ENCODE measurements at places on chromosomes 7 and 10.

DNA sequence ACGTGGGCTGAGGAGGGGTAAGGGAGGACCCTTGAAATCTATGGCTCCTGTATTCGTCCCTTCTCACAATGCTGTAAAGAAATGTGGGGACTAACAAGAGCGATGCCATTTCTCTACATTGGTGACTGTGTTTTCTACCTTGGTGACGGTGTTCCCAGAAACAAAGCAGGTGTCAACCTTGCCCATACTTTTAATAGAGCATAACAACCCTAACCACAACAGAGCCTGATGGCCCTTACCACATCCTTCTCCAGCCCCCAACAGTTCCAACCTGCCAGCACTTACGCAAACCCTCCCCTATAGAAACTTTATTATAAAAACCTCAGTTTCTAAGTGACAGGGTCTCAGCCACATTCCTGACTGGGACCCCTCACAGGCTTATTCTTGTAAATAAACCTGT, 28.2 kb upstream of the ADCYAP1R1 start:
- no peak for DNase-seq

GRCh38 chr7:24869572-24869971, 110.4 kb downstream of the OSBPL3 start:
- no peak for DNase-seq

GRCh38 chr7:43756368-43757072, 2.0 kb upstream of the BLVRA start:
- DNase-seq = no peak

GRCh38 chr10:61197057-61197456, 253.1 kb upstream of the RHOBTB1 start:
- no peak for DNase-seq

GRCh38 chr10:67302701-67303100, 376.9 kb downstream of the LRRTM3 start:
- DNase-seq = no peak

DNA sequence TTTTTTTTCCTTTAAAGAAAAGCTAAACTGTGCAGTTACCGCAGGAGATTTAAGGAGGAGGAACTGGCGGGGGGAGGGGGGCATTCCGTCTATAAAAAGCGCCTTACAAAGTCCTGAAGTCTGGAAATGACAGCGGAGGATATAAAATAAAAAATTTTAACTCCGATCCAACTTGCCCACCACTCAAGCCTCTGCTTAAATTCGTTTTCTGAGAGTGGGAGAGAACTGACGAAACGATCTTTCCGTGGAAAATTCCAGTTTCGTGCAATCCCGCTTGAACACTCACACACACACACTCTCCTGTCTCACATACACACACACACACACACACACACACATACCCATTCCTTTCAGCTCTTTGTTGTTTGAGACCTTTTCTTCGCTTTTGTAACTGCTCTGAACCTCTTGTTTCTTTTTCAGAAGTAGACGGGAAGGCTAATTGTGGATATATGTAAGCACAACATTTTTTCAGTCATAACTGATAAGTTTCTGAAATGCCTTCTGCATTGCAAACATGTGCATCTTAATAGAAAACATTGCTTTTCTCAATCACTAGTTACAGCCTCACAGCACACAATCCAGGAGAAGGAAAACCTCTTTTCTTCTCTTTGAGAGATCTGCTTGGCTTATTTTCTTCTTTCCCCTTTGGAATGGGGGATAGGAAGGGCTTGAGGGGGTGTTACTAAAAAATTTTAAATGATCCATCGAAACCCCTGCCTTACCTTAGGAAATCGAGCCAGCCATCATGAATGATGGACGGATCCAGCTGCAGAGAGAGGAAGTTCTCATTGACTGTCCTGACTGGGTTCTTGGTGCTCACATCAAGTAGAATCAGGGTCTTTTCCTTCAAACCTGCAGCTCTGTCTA, 628 bp downstream of the HPSE2 start:
- no peak for DNase-seq

DNA sequence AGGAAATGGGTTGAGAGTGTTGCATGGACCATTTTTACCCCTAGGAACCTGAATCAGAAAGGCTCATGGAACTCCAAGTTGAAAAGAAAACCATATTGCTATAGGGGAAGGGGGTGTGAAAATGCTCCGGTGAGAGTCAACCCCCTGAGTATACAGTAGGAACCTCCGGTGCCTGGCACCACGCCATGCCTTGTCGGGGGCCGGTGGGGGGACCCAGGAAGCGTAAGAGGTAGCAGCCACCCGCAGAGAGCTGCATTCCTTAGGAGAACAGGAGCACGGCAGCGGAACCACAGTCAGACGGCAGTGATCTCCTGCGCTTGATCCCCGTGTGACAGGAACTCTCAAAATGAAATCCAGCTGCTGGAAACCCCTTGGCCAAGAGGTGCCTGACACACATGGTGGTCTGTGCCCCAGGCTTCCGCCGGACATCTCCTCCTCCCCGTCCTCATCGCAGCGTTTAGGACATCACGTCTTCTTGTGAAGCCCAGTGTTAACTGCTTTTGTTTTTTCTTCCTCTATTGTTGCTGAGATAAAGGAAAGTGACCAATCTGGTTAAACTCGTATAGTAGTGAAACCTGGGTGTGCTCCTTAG, 186.8 kb downstream of the CELF2 start:
- no peak for DNase-seq

GRCh38 chr7:121286742-121287734, 41.8 kb upstream of the WNT16 start:
- peak; percentile 15 for DNase-seq

DNA sequence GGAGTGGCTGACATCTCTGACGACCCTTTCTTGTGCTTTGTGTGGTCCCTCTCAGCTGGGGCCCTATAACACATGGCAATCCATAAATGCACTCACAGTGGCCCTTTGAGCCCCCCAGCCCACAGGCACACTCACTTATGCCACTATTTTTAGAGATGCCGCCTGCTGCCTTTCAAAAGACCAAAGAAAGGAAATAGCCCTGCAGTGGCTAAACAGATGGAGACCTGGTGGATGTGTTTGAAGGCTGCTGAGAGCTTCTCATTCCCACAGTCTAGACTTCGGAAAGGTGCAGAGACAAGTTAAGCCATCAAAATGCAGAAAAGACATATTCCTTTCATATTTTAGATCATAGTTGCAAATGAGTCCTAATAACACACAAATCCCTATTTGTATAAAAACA, 42.0 kb upstream of the PDZD8 start:
- no peak for DNase-seq

DNA sequence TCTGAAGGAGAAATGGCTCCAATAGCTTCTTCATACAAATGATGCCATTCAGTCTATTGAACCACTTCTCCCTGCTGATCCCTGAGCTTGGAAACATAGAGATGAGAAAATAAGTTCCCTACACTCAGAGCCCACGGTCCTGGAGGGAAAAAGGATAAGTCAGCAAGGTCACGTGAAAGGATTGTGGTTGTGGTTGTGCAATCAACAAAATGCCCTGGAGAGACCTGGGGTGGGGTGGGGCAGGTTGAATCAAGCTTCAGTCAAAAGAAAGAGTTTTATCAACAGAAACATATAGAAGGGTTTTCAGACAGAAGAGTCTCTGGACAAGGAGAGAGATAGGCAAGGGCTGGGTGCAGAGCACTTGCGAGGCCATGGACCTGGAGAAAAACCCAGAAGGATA, 30.1 kb downstream of the C10orf90 start:
- peak; percentile 69 for DNase-seq

DNA sequence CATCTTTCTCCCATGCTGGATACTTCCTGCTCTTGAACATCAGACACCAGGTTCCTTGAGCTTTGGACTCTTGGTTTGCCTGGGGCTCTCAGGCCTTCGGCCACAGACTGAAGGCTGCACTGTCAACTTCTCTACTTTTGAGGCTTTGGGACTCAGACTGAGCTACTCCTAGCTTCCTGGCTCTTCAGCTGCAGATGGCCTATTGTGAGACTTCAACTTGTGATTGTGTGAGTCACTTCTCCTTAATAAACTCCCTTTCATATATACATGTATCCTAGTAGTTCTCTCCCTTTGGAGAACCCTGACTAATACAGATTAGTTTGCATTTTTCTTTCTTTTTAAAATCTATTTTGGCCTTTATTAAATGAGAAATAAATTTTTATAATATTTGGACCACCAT, 276.2 kb upstream of the SEMA3C start:
- no peak for DNase-seq

GRCh38 chr7:134186027-134186426, 58.9 kb downstream of the LRGUK start:
- peak; percentile 4 for DNase-seq

DNA sequence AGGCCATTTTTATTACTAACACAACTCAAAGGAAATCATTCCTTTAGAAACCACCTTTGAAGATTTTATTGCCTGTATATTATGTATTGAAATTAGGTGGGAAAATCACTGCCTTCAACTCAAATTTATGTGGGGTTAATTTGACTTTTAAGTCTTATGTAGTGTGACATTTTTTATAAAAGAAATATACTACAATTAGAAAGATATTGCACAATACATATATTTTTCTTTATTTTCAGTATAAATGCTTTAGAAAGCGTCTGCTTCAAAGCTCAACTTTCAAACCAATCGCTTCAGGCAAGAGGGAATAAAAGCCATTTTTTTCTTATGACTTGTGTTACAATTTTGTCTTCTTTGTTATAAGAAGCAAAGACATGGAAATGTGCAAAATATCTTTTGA, 337.4 kb upstream of the ZWINT start:
- no peak for DNase-seq

DNA sequence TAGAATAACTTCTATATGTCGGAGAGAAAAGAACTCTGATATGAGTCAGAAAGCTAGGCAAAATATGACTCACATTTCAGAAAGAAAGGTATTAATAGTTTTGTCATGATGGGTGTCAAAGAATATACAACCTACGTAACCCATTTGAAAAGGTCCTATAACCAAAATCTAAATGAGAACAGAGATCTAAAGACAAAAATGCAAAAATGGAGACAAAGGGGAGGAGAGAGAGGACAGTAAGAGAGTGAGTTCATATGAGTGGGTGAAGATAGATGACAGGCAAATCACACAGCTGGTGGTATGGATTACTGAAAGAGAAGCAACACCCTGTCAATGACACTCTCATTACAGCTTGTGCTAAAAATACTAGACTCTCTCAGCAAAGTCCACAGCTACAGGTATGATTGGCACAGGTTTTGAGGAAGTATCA, 25.6 kb downstream of the ANKMY2 start:
- DNase-seq = no peak

- DNase-seq = no peak
These were observed 194.6 kb downstream of the COBL start for GRCh38 chr7:51121931-51122425.

- DNase-seq = no peak
These were observed 114.6 kb upstream of the LRRTM3 start for GRCh38 chr10:66811211-66811610.

DNA sequence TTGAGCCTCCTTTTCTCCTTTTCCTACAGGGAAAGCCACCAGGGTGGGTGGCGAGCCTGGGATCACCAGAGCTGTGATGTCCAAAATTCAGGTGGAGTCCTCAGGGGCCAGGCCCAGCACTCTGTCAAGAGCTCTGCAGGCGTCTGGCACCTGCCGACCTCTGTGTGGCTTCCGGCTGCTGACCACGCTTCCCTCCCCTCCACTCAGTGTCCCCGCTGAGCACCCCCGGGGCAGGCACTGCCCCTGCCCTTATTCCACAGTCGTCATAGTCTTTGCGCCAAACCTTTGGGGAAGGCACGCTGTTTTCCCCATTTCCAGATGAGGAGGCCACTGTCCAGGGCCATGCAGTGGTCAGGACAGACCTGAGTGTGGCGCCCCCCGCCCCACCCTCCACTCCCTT, 7.5 kb downstream of the MTG1 start:
- DNase-seq = no peak

- no peak for DNase-seq
These were observed 40.1 kb downstream of the TSPAN12 start for GRCh38 chr7:120817851-120818250.

- DNase-seq = peak; percentile 55
These were observed at the start of gene PDGFA for GRCh38 chr7:519484-520390. Gene PDGFA, minus strand, starts transcription at chr7:519846. Its CDS starts 845 bp downstream, at chr7:519001.

DNA sequence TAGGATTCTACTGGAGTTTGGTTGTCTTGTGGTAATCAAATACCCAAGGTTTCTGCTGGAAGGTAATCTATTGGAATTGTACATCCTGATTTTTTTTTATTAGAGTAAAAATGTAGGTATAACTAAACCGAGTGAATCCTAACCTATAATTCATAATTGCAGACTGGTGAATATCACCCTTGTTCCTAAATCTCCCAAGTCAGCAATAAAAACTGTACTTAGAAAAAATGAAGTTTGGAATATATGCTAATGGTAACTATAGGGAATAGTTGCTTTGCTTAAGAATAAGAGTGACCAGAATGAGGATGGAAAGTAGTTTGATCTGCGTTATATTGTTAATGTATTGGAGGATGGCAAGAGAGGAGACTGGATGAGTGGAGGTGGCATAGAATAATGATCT, 10.7 kb upstream of the FZD8 start:
- no peak for DNase-seq

DNA sequence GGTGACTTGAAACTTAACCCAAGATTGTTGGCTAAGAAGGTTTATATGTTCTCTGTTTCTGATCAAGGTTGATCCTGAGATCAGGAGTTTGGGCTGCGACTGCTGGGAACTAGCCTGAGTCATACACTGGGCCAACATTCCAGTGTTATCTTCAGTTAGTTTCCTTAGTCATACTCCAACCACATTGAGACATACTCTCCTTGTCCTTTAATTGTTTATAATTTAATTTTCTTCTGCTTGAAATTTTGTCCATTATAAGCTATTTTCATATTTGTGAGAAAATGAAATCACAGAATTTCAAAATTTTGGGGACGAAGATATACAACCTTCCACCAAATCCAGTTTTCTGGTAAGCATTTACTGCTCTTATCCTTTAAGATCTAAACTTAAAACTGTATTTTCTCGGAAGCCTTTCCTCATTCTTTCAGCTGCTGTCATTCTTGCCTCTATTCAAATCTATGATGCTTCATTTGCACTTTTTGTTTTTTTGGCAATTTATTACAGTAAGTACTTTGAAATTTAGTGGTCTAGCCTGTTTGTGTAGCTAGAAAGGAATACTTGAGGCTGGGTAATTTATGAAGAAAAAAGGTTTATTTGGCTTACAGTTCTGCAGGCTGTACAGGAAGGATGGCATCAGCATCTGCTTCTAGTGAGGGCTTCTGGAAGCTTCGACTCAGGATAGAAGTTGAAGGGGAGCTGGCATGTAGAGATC, 63.4 kb upstream of the POT1 start:
- peak; percentile 46 for DNase-seq

DNA sequence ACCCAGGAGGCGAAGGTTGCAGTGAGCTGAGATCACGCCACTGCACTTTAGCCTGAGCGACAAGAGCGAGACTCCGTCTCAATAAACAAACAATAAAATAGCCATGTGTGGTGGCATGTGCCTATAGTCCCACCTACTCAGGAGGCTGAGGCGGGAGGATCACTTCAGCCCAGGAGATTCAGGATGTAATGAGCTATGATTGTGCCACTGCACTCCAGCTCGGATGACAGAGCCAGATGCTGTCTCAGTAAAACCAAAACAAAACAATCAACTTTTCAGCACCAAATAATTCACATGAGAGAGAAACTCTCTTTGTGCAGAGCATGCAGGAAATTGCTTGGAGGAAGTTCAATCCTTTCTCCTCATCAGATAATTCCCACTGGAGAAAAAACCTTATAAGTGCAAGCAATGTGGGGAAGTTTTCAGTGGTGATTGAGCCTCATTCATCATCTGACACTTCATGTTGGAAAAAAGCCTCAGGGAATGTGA, 13.4 kb upstream of the FIS1 start:
- DNase-seq = no peak
